ENCODE measurements at places on chromosomes 2 and 18.

DNA sequence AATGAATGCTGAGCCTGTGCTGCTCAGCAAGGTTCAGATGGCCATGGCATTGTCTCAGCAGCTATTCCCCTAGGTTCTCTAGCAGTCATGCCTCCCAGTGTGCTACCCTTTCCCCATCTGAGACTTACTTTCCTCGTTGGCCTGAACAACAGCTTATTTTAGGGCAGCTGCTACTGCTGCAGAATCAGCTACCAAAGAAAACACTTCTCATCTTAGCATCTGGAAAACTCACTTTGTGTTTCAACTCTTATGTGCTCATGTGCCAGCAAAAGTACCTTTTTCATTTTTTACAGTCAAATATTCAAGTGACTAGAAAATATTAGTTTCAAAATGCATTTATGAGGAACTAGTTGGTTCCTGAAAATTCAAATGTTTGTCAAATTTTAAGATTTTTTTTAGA lies 60.4 kb upstream of the ZNF397 start:
- DNase-seq = no peak

DNA sequence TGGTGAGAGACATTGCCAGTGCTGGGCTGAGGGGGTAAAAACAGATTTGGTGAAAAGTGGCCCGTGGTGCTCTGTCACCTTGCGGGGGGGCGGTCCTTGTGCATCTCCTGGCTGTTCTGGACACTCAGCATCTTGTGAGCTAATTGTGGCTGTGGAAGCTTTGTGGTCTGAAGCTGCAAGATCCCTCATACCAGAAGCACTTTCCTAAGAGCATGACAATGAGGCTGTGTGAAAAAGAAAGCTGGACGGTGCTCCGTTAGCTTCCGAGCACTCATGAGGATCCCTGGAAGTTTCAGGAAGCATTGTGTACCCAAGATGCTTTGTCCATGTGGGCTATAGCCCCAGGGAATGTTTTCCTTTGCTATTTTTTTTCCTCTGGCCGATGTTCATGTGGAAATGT lies 74.5 kb downstream of the CABLES1 start:
- DNase-seq = no peak

GRCh38 chr2:147916723-147917122 lies 71.9 kb downstream of the ACVR2A start:
- no peak for DNase-seq

DNA sequence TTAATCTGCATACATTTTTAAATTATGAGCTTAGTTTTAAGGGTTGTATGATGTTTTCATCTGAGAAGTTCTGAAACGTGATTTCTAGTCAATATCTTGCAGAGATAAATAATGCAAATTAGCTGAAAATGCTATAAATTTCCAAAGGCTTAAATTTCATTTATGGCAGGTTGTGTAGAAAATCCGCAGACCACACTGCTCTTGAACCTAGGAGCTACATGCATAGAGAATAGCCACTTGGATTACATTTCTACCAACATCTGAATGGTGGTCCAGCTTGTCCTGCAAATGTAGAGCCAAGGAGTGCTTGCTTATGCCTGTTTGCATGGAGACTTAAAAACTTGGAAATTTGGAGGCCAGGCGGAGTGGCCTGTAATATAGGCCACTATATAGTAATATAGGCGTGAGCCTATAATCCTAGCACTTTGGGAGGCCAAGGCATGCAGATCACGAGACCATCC lies 6.8 kb downstream of the MAT2A start:
- no peak for DNase-seq

DNA sequence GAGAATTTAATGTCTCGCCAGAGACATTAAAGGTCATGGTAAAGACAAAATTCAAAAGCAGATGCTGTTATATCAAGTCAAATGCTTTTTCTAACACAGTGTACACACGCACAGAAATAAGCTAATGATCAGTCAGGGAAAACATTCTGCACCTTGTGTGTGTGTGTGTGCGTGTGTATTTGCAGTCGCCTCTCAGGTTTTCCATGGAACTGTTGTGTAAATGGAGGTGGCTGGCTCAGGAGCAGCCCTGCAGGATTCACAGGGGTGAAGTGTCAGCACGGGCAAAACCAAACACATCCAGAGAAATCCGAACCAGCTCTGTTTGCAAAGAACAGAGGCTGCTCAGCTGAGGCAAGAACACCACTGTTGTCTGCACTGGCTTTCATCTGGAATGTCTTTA lies 76.2 kb upstream of the YWHAQ start:
- DNase-seq = no peak

GRCh38 chr2:175004730-175004979 lies 526 bp downstream of the CHN1 start:
- DNase-seq = no peak

DNA sequence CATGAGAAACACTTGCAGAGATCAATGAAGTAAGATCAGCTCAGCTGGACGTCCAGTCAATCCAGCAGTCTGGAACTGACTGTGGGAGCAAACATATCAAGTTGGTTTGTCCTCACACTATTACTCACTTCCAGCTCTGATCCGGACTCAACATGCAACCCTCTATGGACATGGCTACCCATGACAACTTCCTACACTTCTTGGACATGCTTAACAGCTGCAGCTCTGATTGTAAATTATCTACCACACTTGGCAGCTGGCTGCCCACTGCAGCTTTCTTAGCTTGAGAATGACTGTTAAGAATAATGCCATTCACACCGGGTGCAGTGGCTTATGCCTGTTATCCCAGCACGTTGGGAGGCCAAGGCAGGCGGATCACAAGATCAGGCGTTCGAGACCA lies 429.8 kb downstream of the EPHA4 start:
- no peak for DNase-seq

- DNase-seq = no peak
Observed at GRCh38 chr2:209671020-209671680, 100.5 kb upstream of the UNC80 start.

- DNase-seq = no peak
Observed at GRCh38 chr2:204239411-204240165, 303.0 kb downstream of the ICOS start.

GRCh38 chr2:5365871-5366461 lies 326.2 kb upstream of the SOX11 start:
- DNase-seq = no peak

GRCh38 chr18:7221424-7222155 lies 9.3 kb upstream of the LRRC30 start:
- no peak for DNase-seq

- DNase-seq = no peak
Observed at GRCh38 chr2:208268156-208268952, 2.3 kb downstream of the PIKFYVE start.

GRCh38 chr18:22871809-22872525 lies 61.2 kb upstream of the RBBP8 start:
- DNase-seq = no peak

DNA sequence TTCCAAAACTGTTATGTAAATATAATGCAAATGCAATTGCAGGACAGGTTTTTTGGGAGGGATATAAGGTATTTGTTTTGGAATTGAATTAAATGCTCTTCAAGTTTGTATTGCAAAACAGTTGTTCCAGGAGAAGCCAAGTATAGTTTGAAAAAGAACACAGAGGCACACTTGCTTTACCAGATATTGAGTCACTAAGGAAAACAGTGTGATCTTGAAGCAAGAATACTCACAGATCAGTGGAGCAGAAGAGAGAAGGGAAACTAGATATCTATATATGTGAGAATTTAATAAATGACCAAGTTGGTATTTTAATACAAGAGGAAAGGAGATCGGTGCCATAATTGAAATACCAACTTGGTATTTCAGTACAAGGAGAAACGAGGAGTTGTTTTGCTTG lies 178.9 kb downstream of the CAPN13 start:
- no peak for DNase-seq

DNA sequence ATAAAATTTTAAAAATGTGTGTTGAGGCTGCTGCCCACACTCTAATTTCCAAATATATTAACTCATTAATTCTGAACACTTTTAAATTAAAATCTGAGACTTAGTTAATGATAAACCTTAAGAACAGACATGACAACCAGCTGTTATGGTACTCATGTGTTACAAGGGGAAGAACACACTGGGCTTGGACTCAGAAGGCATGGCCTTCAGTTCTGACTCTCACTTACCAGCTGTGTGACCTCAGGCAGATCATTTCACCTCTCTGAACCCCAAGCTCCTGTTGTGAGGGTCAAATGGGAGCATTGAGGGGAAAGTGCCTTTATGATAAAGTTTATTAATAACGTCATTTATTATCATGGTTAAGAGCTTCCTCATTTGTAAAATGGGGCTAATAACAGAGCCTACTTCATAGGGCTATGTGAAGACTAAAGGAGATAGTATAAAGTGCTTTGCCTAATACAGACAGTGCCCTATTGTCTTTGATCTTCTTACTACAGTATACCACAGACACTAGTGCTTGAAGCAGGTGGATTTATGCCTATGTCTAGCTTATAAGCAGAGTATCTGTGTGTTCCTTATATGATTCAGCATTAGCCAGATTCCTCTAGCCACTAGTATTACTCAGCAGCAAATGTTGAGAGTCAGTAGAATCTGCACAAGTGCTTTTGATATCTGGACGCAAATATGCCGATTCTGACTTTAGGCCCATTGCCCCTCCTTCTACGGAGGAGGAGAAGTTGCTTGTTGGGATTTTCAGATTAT lies 99.6 kb downstream of the SGPP2 start:
- DNase-seq = no peak

GRCh38 chr2:203959672-203960071 lies 23.1 kb downstream of the ICOS start:
- DNase-seq = no peak

- DNase-seq = peak; percentile 31
Observed at GRCh38 chr2:119367472-119368099, 809 bp downstream of the DBI start.

- no peak for DNase-seq
Observed at GRCh38 chr2:157421331-157421944, 22.5 kb downstream of the CYTIP start.

- DNase-seq = no peak
Observed at GRCh38 chr2:94872088-94872618, 923 bp downstream of the TEKT4 start.

DNA sequence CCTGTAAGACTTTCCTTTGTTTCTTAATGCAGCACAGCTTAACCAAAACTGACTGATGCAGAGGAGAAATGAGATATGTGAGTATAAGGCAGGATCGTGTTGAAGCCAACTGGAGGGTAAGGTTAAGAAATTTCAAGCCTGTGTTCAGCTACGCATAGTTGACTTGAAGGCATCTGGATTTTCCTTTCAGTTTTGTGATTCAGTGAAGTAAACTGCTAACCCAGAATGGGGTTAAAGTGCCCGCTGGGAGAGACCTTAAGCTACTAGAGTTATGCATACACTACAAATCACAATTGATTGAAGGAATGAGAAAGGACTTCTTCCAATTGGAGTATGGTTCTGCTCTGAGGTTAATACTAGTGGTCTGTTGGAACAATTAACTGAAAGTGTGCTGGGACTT lies 22.6 kb downstream of the THSD7B start:
- DNase-seq = no peak

DNA sequence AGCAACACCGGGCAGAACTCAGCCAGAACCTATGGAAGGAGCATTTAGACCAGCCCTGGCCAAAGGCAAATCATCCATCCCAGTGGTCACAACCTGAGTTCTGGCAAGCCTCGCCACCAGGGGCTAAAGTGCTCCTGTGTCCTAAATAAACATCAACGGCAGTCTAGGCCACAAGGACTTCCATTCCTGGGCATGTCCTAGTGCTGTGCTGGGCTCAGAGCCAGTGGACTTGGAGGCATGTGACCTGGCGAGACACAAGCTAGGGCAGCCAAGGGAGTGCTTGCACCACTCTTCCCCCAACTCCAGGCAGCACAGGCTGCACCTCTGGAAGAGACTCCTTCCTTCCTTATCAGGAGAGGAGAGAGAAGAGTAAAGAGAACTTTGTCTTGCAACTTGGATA lies 69.0 kb downstream of the ST6GAL2 start:
- no peak for DNase-seq

DNA sequence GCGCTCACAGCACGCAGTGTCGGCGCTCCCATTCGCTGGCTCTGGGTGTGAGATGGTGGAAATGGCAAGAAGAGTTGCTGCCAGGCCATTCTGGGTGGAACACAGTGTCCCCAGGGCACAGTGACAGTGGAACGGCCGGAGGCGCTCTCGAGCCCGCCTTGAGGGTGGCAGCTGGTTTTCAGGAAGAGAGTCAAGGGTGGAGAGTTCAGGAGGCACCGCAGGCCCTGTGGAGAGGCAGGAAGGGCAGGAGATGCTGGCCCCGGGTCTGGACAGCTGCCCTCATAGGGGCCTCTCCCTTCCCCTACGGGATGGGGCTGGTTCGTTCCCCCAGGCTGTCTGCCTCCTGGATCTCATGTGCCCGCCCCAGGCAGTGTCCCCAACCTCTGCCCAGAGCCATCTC lies 12.5 kb downstream of the GPC1 start:
- no peak for DNase-seq

- peak; percentile 2 for DNase-seq
Observed at GRCh38 chr2:165440367-165440766, 29.1 kb upstream of the CSRNP3 start.

GRCh38 chr2:124647245-124647644 lies 622.2 kb downstream of the CNTNAP5 start:
- DNase-seq = no peak

- no peak for DNase-seq
Observed at GRCh38 chr2:230985519-230986231, 10.2 kb upstream of the SPATA3 start.

- DNase-seq = no peak
Observed at GRCh38 chr2:69345434-69345833, 41.6 kb downstream of the GFPT1 start.

DNA sequence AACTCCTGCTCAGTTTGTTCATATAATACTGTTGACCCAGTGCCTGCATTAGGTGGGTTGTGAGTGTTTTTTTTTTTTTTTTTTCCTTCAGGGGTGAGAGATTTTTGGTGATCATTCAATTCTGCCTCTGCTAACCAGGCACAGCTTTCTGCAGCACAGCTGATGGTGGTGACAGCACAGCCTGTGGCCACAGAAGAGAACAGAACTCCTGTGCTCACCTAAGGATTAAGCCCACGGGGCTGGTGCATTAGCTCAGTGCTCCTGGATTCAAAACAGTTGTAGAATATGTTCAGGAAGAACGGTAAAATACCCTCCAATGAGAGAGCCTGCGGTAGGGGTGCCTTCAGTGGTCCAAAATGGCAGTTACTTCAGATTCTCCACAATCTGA lies 42.0 kb downstream of the PKP4 start:
- DNase-seq = no peak

DNA sequence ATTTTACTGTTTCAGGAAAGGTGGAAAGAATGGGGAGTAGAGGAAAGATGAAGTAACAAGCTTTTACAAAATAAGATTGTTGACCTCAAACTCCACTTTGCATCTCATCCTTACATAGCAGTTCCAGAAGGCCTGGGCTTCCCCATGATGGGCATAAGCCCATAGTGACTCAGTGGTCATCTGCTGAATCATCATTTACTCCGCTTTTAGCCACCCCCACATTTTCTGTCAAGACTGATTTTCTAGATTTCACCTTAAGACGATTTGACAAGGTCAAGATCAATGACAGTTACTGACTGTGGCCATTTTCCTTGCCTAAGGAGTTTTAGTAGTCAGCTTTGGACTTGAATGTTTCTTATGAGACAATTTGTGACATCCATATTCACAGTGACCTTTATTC lies 49.4 kb downstream of the PLEKHM3 start:
- DNase-seq = no peak

All from CD4-positive, alpha-beta T cell treated with Interleukin-12 subunit alpha and Interleukin-12 subunit beta, for 1 hour (primary cell).